ENCODE measurements at places on chromosomes 11 and 22.

DNA sequence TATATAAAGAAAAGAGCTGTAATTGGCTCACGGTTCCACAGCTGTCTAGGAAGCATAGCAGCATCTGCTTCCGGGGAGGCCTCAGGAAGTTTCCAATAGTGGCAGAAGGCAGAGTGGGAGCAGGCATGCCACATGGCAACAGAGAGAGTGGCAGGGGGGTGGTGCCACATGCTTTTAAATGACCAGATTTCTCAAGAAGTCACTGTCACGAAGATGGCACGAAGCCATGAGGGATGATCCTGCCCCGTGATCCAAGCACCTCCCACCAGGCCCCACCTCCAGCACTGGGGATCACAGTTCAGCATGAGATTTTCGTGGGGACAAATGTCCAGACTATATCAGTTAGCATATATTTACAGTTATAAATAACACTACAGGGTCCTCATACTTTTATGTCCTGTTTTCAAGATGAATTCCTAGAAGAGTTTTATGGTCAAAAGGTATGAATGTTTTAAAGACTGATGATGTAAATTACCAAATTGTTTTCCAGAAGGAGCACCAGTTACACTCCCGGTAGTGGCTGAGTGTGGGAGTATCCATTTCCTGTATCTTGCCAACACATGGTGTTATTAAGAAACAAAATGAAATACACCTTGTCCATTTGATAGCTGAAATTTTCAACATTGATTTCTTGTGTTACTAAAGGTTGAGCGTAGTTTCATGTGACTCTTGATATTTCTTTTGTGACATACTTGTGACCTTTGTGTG, 19.2 kb downstream of the FAM118A start:
- peak overlapping the region; percentile 95 for H3K27ac ChIP-seq
- peaks cover 17% of the 10 kb centered on the region for H3K36me3 ChIP-seq
- no peak overlapping the region for H3K4me3 ChIP-seq
- peaks cover 9% of the 10 kb centered on the region for H3K4me1 ChIP-seq

DNA sequence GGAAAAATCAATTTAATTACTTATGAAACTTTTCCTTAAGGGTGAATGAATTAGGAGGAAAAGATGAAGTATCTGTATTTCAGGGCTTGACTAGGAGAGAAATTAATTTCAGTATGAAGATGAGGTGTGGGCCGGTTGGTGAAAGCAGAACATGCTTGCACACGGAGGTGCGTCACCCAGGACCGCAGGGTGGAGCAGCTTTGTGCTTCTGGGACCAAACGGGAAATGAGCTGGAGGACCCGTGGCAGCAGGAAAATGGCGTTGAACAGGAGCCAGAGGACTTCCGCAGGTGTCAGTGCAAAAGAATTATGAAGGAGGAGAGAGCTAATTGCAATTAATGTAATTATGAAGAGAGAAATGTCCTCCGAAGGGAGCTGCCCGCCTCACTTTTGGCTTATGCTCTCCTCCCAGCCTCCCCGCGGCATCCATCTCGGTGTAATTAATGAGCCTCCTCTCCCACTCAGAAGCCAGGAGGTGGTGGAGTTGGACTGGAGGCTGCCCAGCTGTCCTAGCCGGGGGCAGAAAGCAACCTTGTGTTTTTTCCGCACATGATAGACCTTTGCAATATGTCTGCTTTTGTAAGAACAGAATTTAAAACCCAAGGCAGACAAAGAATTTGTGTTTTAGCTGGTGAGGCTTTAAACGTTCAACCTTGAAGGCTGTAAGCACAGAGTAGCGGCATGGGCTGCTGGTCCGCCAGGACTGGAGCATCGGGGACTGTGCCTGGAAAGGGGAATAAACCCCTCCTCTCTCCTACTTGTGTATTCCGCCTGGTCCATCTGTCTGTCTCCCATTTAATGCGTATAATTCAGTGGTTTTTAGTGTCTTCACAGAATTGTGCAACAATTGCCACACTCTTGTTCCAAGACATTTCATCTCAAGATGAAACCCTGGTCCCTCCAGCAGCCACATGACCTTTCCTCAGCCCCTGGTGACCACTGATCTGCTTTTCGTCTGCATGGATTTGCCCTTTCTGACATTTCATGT, 180.6 kb downstream of the TBC1D22A start:
- peak overlapping the region; percentile 39 for H3K27ac ChIP-seq
- H3K27me3 ChIP-seq = no peaks in the 10 kb centered on the region
- H3K36me3 ChIP-seq = no peaks in the 10 kb centered on the region
- DNase-seq = no peak

GRCh38 chr11:29093416-29094120, 923.3 kb downstream of the KCNA4 start:
- H3K27me3 ChIP-seq = no peaks in the 10 kb centered on the region
- no peak for DNase-seq
- H3K36me3 ChIP-seq = no peaks in the 10 kb centered on the region
- no peak overlapping the region for H3K27ac ChIP-seq

GRCh38 chr11:134155946-134156865, 67.6 kb downstream of the NCAPD3 start:
- no peaks in the 10 kb centered on the region for H3K27me3 ChIP-seq
- DNase-seq = no peak
- peaks cover 5% of the 10 kb centered on the region for H3K36me3 ChIP-seq
- H3K27ac ChIP-seq = no peak overlapping the region

DNA sequence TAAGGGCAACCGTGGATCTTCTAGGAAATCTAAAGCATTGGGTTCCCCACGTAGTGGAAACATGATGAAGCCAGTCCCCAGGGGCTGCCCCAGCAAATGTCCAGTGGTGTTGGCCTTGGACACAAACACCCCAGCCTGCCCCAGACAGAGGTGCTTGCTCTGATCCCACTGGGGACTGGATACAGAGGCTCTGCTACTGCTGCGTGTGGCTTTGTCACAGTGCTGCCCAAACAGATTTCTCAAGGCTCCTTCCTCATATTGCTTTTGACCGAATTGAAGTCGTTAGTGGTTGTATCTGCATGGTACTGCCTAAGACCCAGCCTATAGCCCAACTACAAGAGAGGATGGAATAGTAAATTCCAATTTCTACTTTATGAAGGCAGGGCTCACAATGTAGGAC, 40.1 kb upstream of the CD44 start:
- H3K27ac ChIP-seq = no peak overlapping the region
- no peak for DNase-seq
- H3K4me1 ChIP-seq = no peaks in the 10 kb centered on the region
- H3K36me3 ChIP-seq = no peaks in the 10 kb centered on the region
- no peaks in the 10 kb centered on the region for H3K27me3 ChIP-seq

- H3K27me3 ChIP-seq = no peaks in the 10 kb centered on the region
- no peaks in the 10 kb centered on the region for H3K4me1 ChIP-seq
- no peaks in the 10 kb centered on the region for H3K36me3 ChIP-seq
- H3K27ac ChIP-seq = no peak overlapping the region
Measured at GRCh38 chr11:33557201-33557600, 143.4 kb downstream of the C11orf91 start.

- H3K4me1 ChIP-seq = no peaks in the 10 kb centered on the region
- no peak overlapping the region for H3K27ac ChIP-seq
- H3K36me3 ChIP-seq = no peaks in the 10 kb centered on the region
- no peak overlapping the region for H3K4me3 ChIP-seq
Measured at GRCh38 chr11:86461892-86462291, 87.2 kb downstream of the CCDC81 start.

GRCh38 chr11:14669958-14670357, 26.4 kb downstream of the PDE3B start:
- H3K4me3 ChIP-seq = no peak overlapping the region
- no peaks in the 10 kb centered on the region for H3K36me3 ChIP-seq
- H3K4me1 ChIP-seq = no peaks in the 10 kb centered on the region
- H3K27me3 ChIP-seq = no peaks in the 10 kb centered on the region
- no peak overlapping the region for H3K27ac ChIP-seq

DNA sequence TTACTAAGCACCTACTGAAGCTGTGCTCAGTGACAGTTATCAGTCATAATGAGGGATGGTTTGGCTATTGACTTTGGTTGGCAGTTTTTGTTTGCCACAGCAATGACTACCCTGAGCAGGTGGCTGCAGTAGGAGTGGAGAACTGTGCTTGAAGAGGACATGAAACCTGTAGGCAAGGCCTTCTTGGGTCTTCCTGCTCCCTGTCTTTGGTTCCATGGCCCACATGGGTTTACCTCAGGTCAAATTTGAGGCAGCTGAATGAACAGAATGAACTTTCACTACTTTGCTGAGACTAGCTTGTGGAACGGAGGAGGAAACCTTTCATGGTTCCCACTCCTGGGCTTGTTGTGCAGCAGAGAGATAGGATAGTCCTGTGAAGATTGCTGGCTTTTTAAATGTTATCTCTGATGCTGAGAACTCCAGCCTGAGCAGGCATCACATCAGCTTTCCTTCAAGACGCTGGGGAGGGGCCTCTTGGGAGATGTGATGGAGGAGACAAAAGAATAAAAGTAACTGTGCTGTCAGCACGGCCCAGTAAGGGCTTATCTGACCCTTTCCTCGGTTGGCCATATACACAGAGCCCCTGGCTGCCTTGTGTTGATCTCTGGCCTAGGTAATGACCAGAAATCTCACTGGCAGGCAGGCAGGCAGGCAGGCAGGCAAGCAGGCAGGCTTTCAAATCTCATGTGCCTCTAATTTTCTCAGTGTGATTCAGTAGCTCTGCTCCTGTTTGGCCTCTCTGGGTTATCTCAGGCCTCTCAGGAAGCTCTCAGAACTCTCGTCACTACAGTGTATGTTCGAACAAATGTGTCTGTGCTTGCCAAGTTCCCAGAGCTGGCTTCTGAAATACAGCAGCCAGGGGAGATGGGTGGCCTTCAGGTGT, 12.0 kb downstream of the STIM1 start:
- H3K36me3 ChIP-seq = no peaks in the 10 kb centered on the region
- peak overlapping the region; percentile 72 for H3K27ac ChIP-seq
- H3K4me3 ChIP-seq = no peak overlapping the region
- peak; percentile 62 for DNase-seq
- no peaks in the 10 kb centered on the region for H3K27me3 ChIP-seq

- H3K4me1 ChIP-seq = no peaks in the 10 kb centered on the region
- no peak for DNase-seq
Measured at GRCh38 chr11:3831378-3832239, 9.2 kb downstream of the RHOG start.

- no peaks in the 10 kb centered on the region for H3K4me1 ChIP-seq
- H3K4me3 ChIP-seq = no peak overlapping the region
- H3K27me3 ChIP-seq = no peaks in the 10 kb centered on the region
- no peaks in the 10 kb centered on the region for H3K36me3 ChIP-seq
Measured at GRCh38 chr11:99952816-99953215, 734.3 kb upstream of the ARHGAP42 start.

DNA sequence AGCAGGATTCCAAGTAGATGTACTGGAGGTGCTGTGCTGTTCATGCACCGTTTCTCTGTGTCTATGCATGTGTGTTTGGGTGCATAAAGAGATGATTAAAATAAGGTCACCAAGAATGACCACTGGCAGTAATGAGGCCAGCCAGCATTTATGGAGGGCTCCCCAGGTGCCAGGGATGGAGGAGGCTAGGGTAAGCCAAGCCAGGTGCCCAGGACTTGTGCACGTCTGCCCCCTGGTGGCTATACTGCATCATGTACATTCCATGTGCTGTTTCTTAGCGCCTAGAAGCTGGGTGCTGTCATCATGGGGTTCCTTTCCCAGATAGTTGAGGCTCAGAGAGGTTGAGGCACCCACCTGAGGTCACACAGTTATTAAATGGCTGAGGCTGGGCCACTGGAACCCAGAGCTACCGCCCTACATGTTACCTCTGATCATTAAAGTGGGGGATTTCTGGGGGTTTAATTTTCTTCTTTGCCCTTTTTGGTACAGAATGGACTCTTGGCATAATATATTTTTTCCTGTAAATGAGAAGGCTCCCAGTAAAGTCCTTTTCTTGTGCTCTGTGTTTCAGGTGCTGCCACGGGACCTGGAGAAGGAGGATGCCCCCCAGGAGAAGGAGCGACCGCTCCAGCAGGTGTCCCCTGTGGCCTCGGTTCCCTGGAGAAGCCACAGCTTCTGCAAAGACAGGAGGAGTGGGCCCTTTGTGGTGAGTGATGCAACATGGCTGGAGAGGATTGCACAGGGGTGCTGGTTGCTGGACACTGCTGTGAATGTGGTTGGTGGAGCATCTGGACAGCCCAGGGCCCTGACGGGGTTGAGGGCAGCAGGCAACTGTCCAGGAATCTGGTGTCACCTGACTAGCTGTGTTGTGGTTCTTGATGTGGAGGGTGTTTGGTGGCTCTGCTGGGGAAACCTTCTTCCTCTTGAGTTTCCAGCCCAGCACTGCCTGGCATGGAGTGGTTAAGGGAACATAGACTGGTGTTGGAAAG, 96.4 kb downstream of the KIAA1671 start:
- H3K4me3 ChIP-seq = no peak overlapping the region
- H3K27me3 ChIP-seq = no peaks in the 10 kb centered on the region
- peak; percentile 80 for DNase-seq
- no peak overlapping the region for H3K27ac ChIP-seq
- no peaks in the 10 kb centered on the region for H3K36me3 ChIP-seq
- peaks cover 3% of the 10 kb centered on the region for H3K4me1 ChIP-seq

- no peak overlapping the region for H3K27ac ChIP-seq
- H3K27me3 ChIP-seq = no peaks in the 10 kb centered on the region
- H3K4me3 ChIP-seq = no peak overlapping the region
Measured at GRCh38 chr11:11414996-11415395, 61.9 kb upstream of the CSNK2A3 start.

DNA sequence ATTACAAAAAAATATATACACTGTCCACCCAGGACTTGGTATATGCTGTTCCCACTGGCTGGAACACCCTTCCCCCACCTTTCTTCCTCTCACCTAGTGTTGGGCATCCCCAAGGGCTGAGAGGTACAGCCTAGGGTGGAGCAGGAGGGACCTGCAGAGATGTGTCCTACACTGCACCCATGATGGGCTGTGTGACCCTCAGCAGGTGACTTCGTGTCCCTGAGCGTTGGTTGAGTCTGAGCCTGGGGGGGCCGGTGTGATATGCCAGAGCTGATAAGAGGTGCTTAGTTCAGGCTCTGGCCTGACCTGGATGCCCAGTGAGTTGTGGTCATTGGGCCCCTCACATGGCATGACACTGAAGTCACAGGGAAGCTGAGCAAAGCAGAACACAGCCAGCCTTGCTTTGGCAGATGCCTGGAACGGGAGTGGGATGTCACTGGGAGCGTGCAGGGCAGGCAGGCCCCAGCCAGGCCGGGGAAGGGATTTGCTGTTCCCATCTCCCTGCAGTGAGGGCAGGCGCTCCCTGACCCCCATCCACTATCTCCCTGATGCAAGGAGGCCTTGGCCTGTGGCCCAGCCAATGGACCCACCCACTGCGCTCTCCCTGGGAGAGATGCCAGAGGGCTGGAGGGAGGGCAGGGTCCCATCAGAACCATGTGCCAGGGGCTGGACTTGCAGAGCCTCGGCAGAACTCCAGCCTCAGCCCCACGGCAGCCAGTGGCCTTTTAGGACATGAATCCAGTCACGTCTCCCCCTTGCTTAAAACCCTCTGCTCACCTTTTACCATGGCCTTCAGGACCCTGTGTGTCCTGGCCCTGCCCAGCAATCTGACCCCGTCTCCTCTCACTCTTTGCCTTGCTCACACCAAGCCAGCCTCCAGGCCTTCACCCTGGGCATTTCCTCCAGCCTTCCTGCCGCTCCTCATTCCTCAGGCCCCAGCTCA, 138.9 kb downstream of the MN1 start:
- peak; percentile 38 for DNase-seq
- H3K27ac ChIP-seq = no peak overlapping the region
- no peaks in the 10 kb centered on the region for H3K4me1 ChIP-seq
- H3K4me3 ChIP-seq = no peak overlapping the region
